ENCODE measurements at places on chromosomes 4 and X.

GRCh38 chr4:79613269-79613935, 205.4 kb upstream of the GK2 start:
- no peak for DNase-seq

DNA sequence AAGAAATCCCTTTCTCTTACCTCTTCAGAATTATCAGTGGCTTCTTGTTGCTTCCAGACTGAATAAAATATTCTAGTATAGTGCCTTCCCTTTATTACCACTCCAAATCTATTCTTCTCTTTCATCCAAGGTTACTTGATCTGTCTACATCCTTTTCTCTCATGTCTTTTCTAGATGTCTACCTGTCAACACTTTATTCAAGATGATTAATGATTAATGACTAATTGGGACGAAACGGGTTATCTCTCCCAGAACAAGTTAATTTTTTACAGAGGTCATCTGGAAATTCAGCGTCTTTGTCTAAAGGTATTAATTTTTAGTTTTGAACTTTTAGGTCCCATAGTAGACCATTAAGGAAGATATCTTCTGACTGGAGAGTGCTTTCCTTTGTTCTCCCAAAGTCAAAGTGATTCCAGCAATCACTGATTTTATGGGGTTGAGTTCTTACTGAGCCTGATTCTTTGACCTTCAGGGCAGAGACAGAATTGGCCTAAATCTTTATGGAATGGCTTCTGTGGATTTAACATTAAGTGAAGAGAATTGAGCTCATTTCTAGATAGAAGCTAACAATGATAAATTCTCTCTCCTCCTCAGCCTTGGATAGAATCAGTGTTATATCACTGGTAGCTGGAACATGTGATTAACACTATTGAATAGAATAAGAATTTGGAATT, 335.4 kb upstream of the TEX13C start:
- no peak for DNase-seq

- no peak for DNase-seq
Measured at GRCh38 chr4:185411849-185412248, 13.9 kb downstream of the UFSP2 start.

DNA sequence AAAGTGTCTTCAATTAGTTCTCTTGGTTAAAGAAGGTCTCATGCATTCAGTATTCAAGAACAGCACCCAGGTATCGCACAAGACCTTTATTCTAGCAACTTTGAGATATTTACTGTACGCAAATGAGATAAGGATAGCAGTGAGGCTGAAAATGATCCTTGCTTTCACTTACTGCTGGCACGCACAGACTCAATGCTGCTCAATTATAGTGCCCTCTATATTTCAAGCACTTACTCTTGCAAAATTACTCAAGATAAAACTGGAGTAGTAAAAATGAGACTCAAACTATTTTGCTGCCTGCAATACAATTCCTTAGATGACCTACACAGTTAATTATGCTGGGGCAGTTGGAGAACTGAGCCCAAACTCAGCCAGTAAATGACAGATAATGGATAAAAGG, 60.9 kb downstream of the ADGRA3 start:
- no peak for DNase-seq

- DNase-seq: no peak
Measured at GRCh38 chrX:68454476-68455150, 21.3 kb upstream of the OPHN1 start.

DNA sequence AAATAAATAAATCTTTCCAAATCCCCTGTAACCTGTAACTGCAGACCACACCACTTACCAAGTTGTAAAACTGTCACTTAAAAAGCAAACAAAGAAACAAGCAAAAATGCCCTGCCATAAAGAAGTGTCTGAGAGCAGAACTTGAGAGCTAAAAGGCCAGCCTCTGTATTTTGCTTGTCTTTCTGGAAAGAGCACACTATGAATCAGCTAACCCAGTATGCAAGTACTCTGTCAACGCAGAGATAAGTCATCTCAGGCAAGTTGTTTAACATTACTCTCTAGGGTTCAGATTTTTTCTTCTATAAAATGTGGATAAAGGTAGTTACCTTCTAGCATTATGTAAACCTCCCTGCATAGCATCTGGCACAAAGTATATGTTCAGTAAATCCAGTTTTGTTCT, 134.8 kb downstream of the HS3ST1 start:
- DNase-seq: no peak

DNA sequence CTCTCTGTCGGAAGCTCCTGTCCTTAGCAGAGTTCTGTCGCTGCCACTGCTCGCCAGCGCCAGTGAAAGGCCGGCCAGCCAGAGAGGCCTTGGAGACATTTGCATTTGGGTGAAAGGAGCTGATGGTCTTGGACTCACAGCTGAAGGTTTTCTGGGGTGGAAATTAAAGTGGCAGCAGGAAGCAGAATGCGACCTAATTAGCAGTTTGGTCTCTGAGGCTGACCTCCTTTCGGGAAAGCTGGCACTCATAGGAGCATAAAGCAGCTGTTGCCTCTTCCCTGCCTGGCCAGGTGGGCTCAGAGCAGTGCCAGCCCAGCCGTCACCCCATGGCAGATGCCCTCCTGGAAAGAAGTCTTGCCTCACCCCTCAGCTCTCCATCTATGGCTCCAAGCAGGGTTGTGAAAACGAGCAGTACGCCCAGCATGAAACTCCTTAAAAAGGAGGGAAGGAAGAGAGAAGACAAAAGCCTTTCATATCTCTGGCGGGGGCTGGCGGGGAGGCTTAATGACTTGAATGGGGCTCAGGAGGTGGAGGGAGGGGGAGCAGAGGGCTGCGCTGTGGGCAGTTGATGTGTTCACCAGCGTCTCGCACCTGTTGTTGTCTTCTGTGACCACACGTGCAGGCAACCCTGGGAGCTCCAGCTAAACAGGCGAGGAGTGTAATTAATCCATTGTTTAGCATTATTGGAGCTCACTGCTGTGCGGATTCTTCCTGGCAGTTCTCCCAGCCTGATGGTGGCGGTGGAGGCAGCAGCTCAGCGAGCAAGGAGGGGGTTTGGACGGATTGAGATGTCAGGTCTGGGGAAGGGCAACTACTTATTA, 264.0 kb downstream of the MID1IP1 start:
- no peak for DNase-seq

- no peak for DNase-seq
Measured at GRCh38 chr4:55169352-55169961, 44.1 kb upstream of the KDR start.

- peak; percentile 66 for DNase-seq
Measured at GRCh38 chr4:153222707-153223426, 18.6 kb downstream of the TRIM2 start.

GRCh38 chr4:146508229-146508939, 13.4 kb downstream of the SLC10A7 start:
- no peak for DNase-seq

GRCh38 chr4:184688447-184688846, 38.9 kb downstream of the PRIMPOL start:
- no peak for DNase-seq

DNA sequence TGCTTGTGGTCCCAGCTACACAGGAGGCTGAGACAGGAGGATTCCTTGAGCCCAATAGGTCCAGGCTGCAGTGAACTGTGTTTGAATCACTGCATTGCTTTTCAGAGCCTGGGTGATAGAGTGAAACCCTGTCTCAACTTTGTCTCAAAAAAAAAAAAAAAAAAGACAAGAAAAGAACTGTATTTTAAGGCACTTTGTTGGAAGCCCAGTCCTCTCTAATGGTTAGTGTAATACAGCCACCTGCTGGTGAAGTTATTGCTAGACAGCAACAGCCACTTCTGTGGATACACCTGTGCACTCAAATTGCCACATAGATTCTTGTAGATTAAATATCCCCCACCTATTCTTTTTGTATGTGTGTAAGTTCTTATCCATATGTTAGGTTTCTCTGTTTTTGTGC, 10.1 kb upstream of the FGG start:
- DNase-seq: peak; percentile 52

DNA sequence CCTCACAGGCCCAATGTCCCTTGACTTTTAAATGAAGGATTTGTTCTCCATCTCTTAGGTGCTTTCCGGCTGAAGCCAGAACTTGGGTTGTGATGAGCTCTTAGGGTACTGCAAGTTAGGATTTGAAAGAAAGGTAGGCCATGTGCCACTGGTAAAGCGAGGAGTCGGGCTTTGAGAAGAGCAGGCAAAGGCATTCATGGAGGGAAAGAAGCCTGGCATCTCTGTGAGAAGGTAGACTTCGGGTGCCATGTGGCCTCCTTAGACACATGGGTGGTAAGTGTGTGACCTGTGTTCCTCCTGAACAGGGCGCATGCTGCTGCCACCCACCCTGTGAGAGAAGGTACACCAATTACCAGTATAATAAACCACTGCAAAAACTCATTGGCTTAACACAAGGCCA, 102.9 kb downstream of the GATB start:
- DNase-seq: no peak

GRCh38 chr4:3498407-3498806, 33.8 kb downstream of the LRPAP1 start:
- DNase-seq: no peak

GRCh38 chr4:146550161-146550560, 28.4 kb upstream of the SLC10A7 start:
- no peak for DNase-seq

DNA sequence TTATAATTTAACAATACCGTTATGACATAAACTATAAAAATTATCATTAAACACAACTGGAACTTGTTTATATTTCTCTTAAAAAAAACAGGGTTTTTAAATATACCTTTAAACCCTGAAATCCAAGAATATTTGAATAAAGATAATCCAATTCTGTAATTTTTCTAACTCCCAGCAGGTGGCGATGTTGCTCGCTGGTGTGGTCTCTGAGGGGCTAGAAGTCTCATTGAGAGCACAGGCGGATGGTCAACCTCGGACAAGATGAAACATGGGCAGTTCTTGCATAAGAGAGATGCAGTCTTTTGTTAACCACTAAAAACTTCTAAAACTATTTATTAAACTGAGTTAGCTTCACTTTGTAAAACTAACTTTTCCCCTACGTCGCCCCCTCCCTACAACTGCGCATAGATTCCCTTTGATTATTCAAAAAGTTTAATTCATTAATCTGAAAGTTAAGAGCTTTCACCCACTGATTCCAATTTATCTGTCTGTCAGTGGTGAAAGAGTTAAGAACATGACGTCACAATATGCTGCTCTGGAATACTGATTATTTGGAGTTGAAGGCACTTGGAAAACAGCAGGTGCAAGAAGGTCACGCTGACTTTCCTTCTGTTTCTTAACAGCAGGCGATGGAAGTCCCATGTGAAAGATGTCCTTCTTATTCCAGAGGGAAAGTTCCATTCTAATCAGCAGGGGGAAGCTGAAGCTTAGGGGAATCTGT, 29.5 kb downstream of the DMP1 start:
- peak; percentile 22 for DNase-seq

GRCh38 chrX:140229191-140229590, 263.9 kb upstream of the CXorf66 start:
- DNase-seq: no peak

GRCh38 chr4:156954587-156954986, 17.0 kb downstream of the PDGFC start:
- DNase-seq: no peak

DNA sequence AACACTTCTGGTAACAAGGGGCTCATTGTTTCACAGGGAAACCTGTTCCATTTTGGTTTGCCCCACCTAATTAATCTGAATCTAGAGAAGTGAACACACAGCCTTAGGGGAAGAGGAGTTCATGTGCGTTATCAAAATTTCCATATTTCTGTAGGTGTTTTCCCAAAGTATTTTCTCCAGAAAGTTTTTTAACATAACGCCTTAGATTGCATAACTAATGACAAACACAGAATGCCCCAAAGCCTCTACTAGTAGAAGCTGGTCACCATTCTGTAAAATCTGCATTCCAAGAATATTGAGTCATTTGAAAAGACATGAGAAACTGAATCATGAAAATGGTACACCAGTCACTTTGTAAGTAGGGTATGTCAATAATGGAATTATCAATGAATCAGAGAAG, 41.1 kb downstream of the IL13RA2 start:
- DNase-seq: no peak

GRCh38 chrX:22652596-22652995, 347.2 kb upstream of the DDX53 start:
- DNase-seq: no peak

DNA sequence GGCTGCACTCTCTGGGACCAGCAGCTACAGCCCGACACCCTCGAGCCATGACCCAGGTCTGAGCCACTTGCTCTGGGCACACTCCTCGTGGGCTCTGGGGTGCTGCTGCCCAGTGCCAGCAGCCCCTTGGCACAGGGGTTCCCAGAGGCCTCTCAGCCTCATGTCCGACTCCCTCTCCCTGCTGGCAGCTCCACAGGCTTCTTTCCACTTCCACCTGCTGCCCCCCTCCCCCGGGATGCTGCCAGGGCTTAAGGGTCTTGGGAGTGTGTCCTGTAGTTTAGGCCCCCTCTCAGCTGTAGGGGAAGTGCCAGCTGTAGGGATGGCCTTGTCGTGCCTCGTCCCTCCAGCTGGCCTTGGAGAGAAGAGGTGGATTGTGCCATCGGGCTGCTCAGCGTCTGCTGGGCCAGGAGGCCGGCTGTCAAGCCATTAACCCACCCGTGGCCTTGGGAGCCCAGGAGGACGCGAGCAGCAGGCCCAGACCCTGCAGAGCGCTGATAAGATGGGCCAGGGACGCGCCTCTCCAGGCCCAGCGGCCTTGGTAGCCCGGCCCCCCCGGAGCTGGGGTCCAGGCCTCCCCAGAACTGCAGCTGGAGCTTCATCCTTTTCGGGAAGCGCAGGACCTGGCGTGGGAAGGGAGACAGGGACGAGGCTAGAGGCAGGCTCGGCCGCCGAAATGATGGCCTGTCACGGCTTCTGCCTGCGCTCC, 1.0 kb upstream of the USP27X start:
- no peak for DNase-seq

- no peak for DNase-seq
Measured at GRCh38 chrX:45668686-45669443, 468.2 kb upstream of the DIPK2B start.

GRCh38 chrX:31658360-31658759, 586.5 kb upstream of the FTHL17 start:
- DNase-seq: peak; percentile 3

GRCh38 chrX:10787264-10787663, 166.9 kb upstream of the MID1 start:
- no peak for DNase-seq

DNA sequence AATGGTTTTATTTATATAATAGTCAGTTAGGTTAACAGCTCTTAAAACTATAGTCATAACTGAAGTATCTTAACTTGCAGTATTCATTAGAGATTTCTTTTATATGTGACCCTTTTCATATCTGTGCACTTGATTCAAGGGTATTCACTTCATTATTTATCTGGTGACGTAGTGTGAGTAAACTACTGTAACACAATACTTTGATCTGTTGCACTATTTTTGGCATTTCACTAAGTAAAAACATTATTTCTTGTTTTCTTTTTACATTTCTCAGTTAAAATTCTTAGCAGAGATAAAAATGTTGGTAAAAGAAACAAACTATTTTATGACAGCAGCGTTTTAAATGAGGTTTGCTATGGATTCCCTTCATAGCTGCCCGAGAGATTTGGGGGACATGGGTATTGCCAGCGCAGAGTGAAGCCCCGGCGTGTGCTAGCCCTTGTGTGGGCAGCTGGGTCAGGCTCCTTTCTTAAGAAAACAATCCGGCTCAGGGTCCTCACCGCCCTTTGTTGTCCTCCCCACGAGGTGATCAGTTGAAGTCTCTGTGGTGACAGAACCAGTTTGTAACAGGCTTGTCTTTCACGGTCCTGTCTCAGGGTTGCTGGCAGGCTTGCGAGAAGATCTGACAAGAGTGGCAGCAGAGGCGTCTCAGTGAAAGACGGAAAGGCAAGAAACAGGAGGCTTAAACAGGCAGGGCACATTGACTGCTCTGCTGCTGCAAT, 293.4 kb downstream of the BMPR1B start:
- no peak for DNase-seq

GRCh38 chr4:98518559-98519267, 139.7 kb downstream of the TSPAN5 start:
- DNase-seq: peak; percentile 22
